RKO (cell line): ENCODE measurements at places on chromosomes 6 and 20.

GRCh38 chr6:71053475-71053874, 96.6 kb upstream of the B3GAT2 start:
- no peak for DNase-seq

GRCh38 chr20:2838847-2839671, 1.4 kb downstream of the PCED1A start:
- no peak for DNase-seq

GRCh38 chr20:37564388-37565133, 36.9 kb upstream of the BLCAP start:
- DNase-seq = peak; percentile 35

DNA sequence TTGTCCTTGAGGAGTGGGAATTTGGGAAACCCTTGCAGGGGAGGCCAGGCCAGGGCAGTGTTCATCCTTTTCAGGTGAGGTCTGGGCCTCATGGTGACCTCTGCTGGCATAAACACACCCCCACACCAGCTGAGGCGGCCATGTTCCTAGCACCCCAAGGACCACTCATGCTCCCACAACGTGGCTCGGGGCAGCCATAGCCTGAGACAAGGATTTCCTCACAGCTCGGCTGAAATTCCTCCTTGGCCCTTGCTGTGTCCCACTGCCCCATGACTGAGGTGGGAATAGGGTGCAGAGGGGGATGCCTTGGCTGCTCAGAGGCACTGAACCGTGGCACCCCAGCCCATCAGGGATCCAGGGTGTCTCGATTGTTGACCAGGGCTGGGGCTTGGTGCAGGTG, 27.3 kb upstream of the SPDEF start:
- DNase-seq = no peak

- peak; percentile 99 for DNase-seq
Measured at GRCh38 chr20:45781391-45781931, 10.2 kb downstream of the WFDC3 start.

- DNase-seq = no peak
Measured at GRCh38 chr20:48332555-48332954, 495.2 kb downstream of the PREX1 start.

- DNase-seq = no peak
Measured at GRCh38 chr20:38267296-38267695, 6.8 kb upstream of the KIAA1755 start.

DNA sequence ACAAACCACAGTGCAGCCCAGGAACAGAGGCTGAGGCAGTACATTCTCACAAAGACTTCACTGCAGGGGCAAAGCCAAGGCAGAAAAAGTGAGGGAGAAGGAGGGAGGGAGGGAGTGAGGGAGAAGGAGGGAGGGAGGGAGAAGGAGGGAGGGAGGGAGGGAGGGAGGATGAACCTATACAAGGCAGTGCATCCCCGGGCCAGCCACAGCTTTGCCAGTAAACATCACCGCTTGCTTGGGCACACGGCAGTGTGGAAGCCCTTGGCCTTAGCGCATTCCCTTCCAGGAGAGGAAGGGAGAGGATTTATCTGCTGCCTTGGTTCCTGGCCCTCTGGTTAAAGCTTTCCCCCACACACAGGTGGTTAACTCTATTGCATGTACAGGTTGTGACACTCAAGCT, 234.0 kb downstream of the PTPRT start:
- no peak for DNase-seq

DNA sequence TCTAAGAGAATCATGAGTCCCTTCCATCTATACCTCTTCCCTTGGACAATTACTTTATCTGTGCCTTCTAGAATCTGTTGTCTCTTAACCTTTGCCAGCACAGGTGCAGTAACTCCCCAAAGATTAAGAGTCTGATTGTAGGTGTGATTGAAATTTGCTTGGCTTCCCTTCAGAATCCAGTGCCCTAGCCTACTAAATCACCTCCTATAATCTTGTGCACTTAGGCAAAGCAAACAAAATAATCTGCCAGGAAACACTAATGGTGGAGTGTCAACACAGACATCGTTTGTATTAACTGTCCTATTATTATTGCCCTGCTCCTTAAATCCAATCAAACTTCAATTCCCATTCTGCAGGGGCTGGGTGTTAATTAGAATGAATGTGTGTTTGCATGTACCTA, 28.0 kb downstream of the ID4 start:
- no peak for DNase-seq

- DNase-seq = no peak
Measured at GRCh38 chr20:64166721-64167615, 2.7 kb downstream of the MYT1 start.

- DNase-seq = no peak
Measured at GRCh38 chr6:68080074-68080473, 555.0 kb upstream of the ADGRB3 start.

- DNase-seq = no peak
Measured at GRCh38 chr6:33323623-33323948, 6.0 kb upstream of the ZBTB22 start.

GRCh38 chr6:147546501-147547368, 38.2 kb downstream of the SAMD5 start:
- DNase-seq = no peak

DNA sequence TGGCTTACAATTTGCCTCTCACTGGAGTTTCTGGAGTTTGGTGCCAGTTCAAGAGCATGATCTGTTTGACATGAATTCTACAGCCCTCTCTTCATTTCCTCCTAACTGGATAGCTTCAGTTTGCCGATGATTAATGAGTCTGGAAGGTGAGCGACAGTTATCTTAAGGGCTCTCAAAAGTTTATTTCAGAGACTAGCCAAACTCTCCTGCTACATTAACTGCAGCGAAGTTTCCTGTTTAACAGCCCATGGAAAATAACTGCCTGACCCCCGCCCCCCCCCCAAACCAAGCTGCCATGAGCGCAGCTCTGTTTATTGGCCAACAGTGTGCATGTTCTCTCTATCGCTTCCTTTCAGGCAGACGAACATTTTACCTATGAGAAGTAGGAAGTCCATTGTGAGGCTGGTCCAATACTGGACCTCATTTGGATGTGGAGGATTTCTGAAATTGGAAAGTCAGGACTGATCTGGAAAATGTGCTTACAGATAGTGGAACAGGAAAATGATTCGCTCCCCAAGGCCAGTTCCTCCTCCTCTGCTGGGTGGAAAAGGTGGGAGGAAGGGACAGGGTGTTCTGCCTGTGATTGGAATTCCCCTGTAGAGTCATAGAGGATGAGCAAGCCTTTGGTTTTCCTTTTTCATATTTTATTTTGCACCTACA, 522.2 kb upstream of the JAG1 start:
- DNase-seq = no peak

DNA sequence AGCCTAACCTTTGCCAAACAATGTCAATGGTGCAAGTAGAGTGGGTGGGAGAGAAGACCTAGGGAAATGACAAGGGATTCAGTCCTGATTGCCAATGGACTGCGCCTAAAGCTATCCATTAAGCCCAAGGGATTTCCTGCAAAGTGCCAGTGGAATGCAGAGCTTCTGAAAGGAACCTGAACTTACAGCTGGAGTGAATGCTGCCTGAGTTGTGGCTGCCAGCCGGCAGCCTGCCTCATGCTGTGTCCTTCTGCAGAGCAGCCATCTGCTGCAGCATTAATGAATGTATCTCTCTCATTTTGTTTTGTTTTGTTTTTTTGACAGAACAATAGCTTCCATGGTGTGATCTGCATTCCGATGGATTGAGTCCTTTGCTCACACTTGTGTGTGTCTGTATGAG, 44.7 kb downstream of the SLC35F1 start:
- DNase-seq = no peak

- no peak for DNase-seq
Measured at GRCh38 chr6:63816982-63817436, 181.4 kb downstream of the PHF3 start.

GRCh38 chr6:52588087-52588709, 11.3 kb upstream of the TRAM2 start:
- no peak for DNase-seq

DNA sequence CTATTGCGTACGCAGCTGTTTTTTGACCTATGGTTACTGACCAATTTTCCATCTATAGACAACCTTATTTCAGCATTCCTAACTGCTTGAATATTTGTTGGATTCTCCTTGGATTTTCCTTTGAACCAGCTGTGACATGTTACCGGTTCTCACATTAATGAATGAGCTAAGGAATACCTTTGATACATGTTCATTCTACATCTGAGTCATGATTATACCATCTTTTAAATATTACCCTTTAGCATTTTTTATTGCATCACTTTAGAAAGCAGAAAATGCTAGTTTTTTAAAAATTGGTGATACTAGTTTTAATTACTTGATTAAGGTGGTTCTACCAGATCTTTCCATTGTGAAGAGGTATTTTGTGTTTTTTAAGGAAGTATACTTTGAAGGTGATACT, 1.9 kb upstream of the IGF2R start:
- peak; percentile 38 for DNase-seq

DNA sequence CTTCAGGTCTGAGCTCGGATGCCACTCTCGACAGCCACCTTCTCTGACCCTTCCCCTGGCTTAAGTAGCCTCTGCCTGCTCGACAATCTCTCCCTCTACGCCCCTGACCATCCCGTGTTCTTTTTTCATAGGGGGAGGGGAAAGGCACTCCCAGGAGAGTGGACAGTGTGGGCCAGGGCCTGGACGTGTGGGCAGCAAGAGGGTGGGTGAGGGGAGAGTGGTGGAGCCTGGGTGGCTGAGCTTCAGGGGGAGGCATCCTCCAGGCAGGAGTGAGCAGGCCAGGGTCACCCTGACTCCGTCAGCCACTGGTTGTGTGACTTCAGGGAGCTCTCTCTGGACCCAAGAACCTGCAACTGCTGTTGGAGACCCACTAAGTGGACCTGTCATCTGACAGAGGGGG, 92.7 kb downstream of the CEBPB start:
- DNase-seq = no peak

- DNase-seq = no peak
Measured at GRCh38 chr20:23291575-23292240, 58.9 kb upstream of the NXT1 start.

- peak; percentile 60 for DNase-seq
Measured at GRCh38 chr6:33118525-33119123, 42.8 kb downstream of the HLA-DPB1 start.

DNA sequence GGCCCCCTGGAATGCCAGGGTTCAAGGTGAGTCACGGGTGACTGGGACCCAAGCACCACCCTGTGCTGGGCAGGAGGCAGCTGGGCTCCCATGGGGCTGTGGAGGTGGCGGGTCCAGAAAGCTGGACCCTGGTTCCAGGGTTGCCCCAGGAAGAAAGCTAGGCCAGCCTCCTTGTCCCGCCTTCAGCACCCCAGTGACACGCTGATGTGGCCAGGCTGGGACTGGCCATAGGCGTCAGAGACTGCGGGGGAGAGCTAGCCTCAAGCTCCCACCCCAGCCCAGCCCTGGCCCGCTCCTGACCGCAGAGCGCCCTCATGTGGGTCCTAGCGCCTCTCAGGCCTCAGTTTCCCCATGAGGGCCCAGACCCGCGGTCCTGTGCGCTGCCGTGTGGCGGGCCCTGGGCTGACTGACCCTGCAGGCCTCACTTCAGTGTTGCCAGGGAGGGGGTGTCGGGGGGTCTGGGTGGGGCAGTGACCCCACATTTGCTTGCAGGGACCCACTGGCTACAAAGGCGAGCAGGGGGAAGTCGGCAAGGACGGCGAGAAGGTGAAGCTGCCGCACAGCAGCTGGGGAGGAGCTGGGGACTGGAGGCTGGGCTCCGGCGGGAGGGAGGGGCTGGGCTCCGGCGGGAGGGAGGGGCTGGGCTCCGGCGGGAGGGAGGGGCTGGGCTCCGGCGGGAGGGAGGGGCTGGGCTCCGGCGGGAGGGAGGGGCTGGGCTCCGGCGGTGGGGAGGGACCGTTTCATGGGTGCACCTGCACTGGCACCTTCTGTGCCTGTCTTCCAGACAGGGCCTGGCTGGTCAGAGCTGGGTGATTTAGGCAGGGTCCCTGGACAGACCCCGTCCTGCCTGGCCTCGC, 7.9 kb downstream of the COL9A3 start:
- DNase-seq = peak; percentile 69

- DNase-seq = no peak
Measured at GRCh38 chr20:2749951-2750490, 50.4 kb downstream of the CPXM1 start.

GRCh38 chr6:38133932-38134703, 314.6 kb downstream of the ZFAND3 start:
- no peak for DNase-seq

- DNase-seq = peak; percentile 76
Measured at GRCh38 chr6:36755435-36756348, 58.1 kb downstream of the RAB44 start.

DNA sequence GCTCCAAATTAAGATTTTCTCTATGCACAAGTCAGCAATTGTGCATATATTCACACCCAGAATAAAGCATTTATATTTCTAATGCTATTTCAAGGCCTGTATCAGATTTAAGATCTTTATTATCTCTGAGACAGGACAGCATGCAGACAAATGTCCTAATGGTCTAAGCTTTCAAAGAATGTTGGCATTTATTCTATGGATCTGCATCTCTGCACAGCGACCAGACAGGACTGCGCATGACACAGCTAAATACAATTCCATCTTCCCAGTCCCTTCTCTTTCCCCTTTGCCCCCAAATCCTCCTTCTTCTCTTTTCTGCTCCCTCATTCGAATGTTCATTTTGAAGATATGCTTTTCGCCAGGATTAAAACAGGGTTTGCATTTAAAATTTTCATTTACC, 478.5 kb downstream of the PKHD1 start:
- no peak for DNase-seq

DNA sequence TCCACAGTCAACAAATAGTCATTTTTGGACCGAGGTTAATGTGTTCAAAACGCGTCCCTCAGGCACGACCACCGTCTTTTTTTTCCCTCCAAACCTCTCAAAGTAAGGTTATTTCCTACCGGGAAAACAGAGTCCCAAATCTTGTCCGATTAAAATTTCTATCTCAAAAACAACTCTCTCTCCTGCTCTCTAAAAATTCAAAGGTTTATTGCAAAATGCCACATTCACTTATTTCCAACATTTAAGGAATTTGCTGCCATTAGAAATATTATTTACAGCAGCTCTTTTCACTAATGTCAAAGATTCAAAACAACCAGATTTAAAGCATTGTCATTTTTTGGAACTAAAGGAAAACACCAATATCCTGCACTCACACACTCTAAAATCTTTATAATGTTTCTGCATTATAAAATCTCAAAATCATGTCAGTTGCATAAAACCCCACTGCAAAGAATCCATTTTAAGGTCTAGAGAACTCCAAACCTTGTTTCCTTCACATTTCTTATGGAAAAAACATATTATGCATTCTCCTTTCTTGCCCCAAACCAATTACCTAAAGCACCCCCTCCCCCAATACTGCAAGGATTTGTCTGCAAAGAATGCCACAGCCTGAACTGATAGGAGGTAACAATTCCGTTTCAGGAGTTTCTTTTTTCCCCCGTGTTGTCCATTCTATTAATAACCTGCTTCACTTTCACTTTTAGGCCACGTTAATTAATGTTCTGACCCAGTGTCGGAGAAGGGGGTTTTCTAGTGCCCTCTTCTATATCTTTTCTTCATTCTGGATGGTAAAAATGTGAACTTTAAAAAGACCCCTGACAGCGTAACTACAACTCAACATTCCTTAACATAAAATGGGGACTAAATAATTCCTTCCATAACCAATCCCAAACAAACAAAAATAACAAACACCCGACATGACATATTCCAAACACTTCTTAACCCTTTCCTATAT, 1.4 kb downstream of the NRN1 start:
- DNase-seq = no peak

- peak; percentile 9 for DNase-seq
Measured at GRCh38 chr6:3887150-3887700, 38.1 kb downstream of the FAM50B start.

GRCh38 chr6:621931-622330, 35.0 kb downstream of the HUS1B start:
- no peak for DNase-seq

GRCh38 chr6:148370176-148370575, 27.5 kb downstream of the SASH1 start:
- no peak for DNase-seq

GRCh38 chr6:23601811-23602345, 524.1 kb upstream of the NRSN1 start:
- DNase-seq = peak; percentile 19

- no peak for DNase-seq
Measured at GRCh38 chr6:74993136-74993535, 212.7 kb downstream of the COL12A1 start.
